Cerebellar nuclear complex (tissue), 1 donor: ENCODE measurements at places on chromosomes 2 and 18.

DNA sequence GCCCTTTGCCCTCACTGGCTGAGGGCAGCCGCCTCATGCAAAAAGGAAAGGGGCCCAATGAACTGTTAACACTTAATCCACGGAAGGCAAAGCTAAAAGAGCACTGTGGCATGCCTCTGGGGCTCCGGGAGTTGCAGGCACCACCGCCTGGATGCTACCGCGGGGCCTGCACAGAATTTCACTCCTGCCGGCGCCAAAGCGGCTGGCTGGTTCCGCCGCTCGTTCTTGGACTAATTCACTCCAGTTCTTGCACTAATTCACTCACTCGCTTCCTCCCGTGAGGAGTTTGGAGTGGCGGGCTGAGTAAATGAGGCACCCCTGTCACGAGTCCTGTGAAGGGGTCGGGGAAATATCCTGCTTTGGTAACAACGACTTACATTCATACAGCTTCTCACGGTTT, 14.0 kb upstream of the MAPK4 start:
- DNase-seq, result no peak

DNA sequence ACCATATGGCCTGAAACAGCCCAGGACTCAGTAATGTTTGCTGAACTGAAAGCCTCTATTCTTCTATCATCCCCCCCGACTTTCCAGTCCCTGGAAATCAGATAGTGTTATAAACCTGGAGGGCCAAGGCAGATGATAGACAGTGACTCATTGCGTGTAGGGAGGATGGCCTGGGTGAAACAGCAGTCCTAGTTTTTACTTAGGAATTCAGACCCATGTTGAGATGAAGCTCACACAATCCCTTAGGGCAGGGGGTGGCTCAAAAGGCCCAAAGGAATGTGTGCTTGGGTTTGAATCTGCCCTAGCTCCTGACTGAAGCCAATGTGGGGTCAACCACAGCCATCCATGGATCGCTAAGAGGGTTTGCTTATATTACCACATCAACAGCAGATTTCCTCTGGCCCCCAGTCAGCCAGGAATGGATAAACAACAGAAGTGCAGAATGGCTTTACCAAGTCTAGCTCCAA, 43.9 kb upstream of the STPG4 start:
- DNase-seq, result no peak

GRCh38 chr2:42723465-42723864, 40.5 kb downstream of the OXER1 start:
- DNase-seq, result no peak

GRCh38 chr2:215754546-215754945, 258.8 kb downstream of the MREG start:
- DNase-seq, result no peak

DNA sequence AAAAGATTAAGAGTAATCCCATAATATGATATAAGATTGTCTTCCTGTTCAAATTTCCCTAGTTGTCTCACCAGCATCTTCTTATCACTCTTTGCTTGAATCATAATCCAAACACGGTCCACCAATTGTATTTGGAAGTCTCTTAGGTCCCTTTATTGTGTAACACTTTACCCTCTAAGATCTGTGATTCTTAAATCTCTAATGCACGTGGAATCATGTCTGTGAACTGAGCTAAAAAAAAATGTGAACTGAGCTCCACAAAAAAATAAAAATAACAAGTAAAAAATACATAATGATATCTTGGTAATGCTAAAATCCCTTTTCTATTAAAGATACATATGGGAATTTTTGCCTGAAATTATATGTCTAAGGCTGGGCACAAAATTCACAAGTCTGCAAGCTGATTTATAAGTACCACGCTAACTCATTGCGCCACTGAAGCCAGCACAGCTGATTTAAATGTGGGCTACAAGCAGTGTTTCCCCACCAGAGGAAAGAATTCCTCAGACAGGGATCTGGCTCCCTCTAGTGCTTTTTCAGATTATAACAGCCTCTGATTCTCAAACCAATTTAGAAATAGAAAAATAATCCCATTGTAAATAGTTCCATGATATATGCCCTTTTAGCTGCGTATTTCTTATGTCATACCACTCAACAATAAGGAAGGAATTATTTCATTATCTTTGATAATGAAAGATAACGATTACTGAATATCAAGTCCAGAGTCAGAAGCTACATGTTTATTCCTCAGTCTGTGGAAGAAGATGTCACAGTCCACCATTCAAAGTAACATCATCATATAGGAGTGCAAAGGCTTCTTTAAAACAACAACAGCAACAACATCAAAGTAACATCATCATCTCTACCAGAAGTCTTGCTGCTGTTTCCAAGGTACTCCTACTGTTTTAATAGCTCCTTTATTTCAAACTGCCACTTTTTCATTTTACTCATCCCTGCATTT, 22.9 kb downstream of the RBM43 start:
- DNase-seq, result no peak

- no peak for DNase-seq
Measured at GRCh38 chr18:13382954-13383827, 164.6 kb downstream of the LDLRAD4 start.

DNA sequence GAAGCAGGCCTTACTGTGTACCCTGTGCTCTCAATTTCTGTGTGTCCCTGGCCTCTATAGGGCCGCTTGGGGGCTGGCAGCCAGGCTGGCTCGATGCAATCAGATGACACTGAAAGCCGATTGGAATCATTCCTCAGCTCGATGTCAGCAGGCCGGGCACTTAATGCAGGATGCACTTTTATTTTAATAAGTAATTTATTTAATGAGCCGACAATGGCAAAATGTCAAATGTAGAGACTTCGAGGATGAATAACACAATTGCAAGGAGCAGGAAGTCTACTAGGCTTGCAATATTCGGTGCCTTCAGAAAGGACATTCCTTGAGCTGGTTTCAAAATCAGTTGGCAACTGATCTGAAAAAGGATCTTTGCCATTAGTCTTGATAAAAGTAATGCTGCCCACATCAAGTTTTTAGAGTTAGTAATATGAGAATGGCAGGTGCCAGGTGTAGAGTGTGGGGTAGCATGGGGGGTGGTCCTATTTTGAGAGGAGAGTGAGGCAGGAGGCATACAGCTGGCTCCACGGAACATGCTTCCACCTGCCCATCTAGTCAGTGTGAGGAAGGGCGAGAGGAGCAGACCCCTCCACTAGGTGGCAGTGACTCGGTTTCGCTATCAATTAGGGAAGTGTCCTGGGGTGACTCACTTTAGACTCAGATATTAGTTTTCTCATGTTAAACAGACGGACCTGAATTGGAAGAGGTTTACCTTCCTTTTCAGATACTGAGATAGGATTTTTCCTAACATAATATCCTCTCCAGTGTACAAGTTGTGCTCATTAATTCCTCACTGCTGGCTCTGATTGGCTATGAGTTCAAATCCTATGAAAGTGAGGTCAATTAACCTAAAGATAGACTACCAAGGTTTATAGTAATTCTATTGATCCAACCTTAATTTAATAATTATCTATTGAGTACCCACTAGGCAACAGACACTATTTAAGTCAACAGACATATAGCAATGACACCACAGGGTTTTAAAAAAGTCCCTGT, 80.9 kb downstream of the NABP1 start:
- no peak for DNase-seq
